ENCODE measurements at places on chromosomes 12 and 14.

DNA sequence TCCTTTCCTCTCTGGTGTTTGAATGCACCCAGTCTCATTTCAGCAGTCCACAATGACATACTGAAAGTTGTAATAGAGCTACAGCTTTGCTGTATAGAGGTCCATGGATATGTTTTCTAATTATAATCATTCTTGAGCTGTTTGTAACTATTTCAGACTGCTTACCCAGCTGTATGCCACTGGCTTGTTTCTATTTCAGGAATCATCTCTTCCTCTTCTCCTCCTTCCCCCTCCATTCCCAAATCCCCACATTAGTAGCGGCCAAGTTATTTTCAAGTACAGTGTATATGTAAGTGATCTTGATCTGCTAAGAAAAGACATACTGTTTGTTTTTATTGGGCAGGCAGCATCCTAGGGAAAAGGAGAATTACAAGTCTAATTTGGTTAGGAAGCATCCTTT lies 775.0 kb downstream of the DIO2 start:
- no peak for DNase-seq

- no peak for DNase-seq
Measured at GRCh38 chr12:29131539-29131938, 17.5 kb upstream of the FAR2 start.

DNA sequence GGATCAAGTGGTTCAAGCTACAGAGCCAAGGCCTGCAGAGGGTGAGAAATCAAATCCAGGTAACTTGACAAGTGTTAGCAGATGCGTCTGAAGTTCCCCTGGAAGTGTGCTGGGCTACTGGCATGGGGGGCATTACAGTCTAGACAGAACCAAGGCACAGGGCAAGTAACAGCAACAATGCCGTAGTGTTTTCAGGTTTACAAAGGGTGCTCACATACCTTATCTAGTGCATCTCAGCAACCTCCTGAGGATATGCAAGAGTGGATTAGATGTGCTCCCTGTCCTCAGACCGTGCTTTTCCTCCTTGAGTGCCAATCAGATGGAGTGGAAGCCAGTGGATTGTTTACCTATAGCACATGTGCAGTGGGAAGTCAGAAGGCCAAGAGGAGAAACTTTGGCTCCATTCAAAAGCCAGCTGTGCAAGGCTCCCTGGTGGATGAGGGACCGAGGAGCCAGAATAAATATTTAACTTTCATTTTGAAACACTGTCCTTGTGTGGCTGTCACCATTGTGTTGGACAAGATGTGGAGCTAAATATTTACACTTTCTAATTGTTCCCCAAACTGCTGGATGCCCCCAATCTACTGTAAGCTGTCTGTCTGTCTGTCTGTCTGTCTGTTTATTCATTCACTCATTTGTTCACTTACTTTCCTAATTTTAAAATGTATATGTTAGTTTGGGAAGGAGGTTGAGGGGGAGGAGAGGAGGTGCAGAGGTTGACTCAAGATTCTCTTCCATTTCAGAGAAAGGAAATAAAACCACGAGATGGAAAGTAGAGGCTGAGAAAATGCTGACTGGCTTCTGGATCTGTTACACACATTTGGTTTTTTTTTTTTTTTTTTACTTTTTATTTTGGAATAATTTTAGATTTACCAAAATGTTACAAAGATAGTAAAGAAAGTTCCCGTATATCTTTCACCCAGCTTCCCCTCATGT lies 184.0 kb upstream of the PARP11 start:
- no peak for DNase-seq

DNA sequence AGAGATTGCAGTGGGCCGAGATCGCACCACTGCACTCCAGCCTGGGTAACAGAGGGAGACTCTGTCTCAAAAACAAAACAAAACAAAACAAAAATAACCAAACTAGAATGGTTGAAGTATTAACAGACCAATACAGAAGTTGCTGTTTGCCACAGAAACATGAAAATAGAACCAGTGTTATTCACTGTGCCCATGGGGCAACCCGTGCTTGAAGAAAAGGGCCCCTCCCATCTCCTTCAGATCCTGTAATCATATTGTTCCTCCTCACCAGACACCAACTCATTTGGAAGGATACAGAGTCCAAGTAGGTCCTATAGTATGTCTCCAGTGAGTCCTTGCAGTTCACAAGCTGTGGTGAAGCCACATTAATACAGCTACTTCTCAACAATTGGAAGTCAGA lies 30.9 kb downstream of the SLC35F4 start:
- DNase-seq: no peak

GRCh38 chr12:89454080-89454848 lies 70.3 kb downstream of the GALNT4 start:
- no peak for DNase-seq

DNA sequence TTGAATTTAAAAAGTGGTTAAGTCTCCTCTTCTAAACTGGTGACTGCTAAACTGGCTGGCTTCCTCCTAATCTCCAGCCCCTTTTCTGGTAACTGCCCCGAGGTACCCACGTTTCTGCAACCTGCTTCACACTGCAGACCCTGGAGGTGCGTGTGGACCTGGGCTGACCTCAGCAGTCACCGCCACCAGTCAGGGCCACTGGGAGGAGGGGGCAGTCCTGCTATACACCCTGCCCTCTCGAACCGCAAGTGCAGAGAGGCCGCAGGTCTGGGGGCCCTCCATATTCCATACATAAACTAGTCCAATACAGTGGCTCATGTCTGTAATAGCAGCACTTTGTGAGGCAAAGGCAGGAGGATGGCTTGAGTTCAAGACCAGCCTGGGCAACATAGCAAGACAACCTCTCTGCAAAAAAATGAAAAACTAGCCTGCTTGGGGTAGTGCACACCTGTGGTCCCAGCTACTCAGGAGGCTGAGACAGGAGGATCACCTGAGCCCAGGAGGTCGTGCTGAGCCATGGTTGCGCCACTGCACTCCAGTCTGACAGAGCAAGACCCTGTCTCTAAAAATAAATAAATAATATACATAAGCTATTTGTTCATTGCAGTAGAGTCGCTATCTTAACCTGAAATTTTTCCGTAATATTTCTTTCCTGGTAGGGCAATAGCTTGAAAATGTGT lies 25.6 kb downstream of the VPS37B start:
- DNase-seq: no peak

- no peak for DNase-seq
Measured at GRCh38 chr12:130147875-130148596, 14.2 kb upstream of the FZD10 start.

GRCh38 chr14:84532016-84532415 lies 997.9 kb upstream of the FLRT2 start:
- no peak for DNase-seq

GRCh38 chr14:67269298-67270060 lies 28.2 kb downstream of the PALS1 start:
- DNase-seq: no peak

GRCh38 chr14:99698642-99699041 lies 14.5 kb downstream of the CYP46A1 start:
- DNase-seq: no peak

DNA sequence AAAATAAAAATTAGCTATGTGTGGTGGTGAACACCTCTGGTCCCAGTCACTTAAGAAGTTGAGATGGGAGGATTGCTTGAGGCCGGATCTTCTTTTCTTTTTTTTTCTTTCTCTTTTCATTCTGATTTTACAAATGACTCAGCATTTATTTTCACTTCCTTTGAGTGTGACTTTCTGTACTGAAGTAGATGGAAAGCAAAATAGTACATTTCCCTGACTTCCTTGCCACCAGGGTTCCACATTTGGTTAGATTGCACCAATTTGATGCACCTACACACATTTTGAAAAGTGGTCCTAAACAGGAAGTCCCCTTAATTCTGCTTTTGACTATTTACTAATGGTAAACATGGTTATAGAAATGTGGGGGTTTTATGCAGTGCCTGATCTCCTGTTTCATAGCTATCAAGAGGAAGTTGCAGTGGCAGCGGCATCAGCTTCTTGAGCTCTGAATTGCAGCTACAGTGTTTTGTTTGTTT lies 13.0 kb upstream of the LEMD3 start:
- DNase-seq: no peak

GRCh38 chr12:114025935-114026334 lies 59.8 kb upstream of the RBM19 start:
- no peak for DNase-seq
